Erythroblast (primary cell): ENCODE measurements at places on chromosomes 13 and 19.

GRCh38 chr19:38849860-38850435 is at the start of gene HNRNPL:
Gene HNRNPL (minus strand): TSS chr19:38849986. CDS start chr19:38849966, 20 bp downstream.
- DNase-seq, result peak; percentile 100

DNA sequence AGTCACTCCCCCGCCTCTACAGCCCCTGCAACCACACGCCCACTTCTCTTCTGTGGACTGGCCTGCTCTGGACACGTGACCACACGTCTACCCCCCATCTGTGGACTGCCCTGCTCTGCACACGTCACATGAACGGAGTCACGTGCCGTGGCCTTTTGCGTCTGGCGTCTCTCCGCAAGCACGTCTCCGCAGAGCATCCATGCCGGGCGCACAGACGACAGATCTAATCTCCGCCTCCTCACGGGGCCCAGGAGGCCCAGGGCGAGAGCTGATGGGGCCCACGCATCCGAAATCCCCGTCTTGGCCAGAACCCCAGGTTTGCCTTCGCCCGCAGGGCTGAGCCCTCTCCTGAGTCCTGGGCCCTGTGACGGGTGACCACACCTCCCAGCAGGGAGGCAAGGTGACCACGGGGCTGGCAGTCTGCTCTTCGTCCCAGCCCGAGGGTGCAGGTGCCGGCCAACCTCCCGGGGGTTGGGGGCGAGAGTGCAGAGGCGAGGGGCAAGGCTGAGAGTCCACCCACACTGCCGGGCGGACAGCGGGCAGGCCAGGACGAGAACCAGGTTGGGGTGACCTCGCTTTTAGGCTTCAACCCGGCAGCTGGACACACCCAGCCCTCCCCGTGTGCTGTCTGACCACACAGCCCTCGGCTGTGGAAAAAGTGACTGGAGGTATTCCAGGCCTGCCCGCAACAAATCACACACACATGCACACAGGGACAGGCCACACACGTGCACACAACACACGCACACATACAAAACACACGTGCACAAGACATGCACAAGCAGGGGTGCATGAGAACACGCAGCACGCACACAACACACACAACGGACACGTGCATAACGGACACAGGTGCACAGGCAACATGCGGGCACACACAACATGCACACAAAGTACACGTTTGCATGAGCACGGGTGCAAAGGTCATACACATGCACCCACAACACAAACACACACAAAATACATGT is 3.9 kb downstream of the SBNO2 start:
- no peak for DNase-seq

GRCh38 chr13:59979589-59979988 is 184.1 kb downstream of the DIAPH3 start:
- no peak for DNase-seq

DNA sequence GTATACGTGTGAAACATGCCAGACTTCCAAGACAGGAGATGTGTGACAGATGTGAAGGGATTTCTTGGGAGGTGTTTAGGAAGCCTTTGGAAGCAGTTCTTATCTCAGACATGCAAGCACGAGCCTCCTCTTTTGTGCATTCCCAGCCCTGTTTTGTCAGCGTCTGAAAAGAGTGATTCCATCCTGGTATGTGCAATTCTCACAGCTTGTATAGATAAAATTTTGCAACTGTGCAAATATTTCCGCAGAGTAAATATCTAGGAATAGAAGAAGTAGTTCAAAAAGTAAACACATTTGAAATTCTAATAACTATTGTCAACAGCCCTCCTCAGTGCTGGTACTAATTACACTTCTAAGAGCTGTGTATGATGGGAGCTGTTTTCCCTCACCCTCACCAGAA is 72.3 kb upstream of the C1QTNF9B start:
- DNase-seq, result no peak

- DNase-seq, result no peak
These were observed 56.7 kb downstream of the AKAP11 start for GRCh38 chr13:42328672-42329071.

GRCh38 chr13:107242138-107242537 is 674.2 kb upstream of the ARGLU1 start:
- DNase-seq, result no peak

DNA sequence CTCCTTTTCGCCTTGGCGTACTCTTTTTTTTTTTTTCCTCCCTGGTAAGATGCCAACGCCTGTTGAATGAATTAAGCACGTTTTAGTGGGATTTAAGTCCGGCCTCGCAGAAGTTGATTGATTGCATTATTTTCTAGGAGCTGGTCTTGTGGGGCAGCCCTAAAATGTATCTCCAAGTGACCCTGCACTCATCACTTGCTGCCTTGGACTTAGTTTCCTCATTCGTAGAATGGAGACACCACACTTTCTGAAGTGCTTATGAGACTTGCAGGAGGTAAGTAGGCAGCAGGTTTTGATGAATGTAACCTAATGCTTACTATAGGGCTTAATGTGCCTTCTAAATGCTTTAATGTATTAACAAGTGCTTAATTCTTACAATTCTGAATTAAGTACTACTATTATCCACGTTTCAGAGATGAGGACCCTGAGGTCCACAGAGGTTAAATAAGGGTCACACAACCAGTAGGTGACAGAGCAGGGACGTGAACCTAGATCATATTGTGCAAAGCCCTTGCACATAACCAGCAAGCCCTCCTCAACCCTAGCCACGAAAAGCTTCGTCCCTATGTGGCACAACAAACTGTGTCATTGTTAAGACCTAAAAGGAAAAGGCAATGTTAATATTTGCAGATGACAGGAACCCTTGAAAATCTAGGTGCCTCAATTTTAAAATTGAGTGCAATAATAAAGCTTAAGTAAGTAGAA is 514 bp upstream of the ARGLU1 start:
- no peak for DNase-seq

GRCh38 chr19:7699417-7700401 is 2.2 kb downstream of the FCER2 start:
- DNase-seq, result peak; percentile 74

DNA sequence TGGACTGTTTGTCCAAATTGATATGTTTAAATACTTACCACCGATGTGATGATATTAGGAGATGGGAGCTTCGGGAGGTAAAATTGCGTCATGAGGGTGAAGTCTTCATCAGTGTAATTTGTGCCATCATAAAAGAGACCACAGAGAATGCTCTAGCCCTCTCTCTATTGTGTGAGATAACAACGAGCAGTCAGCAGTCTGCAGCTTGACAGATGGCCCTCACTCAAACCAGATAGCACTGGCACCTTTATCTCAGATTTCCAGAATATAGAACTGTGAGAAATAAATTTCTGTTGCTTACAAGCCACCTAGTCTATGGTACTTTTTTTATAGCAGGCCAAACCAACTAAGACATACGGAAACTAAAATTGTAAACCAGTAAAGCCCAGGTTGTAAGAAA is 1718.9 kb upstream of the MIR17HG start:
- DNase-seq, result no peak

GRCh38 chr19:4538601-4538954 is 1.3 kb downstream of the LRG1 start:
- DNase-seq, result no peak

DNA sequence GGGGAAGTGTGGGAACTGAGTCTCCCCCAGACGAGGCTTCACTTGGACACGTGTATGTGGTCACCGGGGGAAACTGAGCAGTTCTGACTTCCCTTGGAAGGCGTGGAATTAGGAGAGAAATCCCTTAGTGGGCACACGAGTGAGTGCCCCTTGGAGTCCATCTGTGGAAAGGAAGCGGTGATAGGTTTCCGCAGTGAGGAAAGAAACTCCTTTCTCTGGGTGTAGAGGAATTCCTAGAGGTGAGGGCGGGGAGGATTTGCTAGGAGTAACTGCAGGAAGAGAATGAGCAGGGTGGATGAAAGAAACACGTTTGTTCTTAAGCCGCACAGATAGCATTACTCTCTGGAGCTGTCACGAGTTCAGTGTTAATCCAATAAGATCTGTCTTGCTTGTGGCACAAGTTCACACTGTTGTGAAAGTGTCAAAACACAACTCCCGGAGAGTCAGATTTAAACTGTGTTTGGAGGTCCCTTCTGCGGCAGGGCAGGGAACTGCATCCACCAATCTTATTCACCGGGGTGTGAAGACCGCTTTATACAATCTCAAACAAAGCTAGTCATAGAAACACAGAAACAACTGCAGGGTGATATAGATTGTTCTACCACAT is 1.2 kb downstream of the KL start:
- peak; percentile 34 for DNase-seq

DNA sequence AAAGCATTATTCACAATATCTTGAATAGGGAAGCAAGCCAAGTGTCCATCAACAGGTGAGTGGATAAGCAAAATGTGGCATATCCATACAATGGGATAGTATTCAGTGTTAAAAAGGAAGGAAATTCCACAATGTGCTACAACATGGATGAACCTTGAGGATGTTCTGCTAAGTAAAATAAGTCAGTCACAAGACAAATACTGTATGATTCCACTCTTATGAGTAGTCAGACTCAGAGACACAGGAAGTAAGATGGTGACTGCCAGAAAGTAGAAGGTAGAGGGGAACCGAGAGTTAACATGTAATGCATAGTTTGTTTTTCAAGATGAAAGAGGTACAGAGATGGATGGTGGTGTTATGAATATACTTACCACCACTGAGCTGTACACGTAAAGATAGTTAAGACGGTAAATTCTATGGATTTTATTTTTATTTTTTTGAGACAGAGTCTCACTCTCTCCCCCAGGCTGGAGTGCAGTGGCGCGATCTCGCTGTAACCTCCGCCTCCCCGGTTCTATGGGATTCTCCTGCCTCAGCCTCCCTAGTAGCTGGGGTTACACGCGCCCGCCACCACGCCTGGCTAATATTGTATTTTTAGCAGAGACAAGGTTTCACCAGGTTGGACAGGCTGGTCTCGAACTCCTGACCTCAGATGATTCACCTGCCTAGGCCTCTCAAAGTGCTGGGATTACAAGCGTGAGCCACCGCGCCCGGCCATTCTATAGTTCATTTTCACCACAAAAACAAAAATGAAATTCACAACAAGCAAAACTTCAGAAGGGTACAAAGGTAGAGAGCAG is 1.0 kb upstream of the CHAMP1 start:
- peak; percentile 48 for DNase-seq

DNA sequence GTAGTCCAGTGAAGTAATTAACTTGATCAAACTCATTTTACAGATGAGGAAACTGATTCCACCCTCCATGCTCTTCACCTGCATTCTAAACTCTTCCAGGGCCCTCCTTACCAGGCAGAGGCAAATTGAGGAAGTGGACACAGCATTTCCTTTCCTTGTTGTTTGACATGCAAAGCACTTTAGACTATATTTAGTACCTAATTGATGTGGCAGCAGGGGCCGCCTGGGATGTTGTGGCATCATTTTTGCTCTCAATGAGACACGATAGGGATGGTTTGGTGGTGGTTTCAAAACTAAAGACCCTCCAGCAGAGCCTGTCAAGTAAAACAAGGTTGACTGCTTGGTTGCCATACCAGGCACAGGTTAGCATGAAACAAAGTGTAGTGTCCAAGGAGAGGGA is 7.9 kb downstream of the SIPA1L3 start:
- no peak for DNase-seq

- DNase-seq, result no peak
These were observed 110.7 kb downstream of the EFNB2 start for GRCh38 chr13:106424805-106425204.

DNA sequence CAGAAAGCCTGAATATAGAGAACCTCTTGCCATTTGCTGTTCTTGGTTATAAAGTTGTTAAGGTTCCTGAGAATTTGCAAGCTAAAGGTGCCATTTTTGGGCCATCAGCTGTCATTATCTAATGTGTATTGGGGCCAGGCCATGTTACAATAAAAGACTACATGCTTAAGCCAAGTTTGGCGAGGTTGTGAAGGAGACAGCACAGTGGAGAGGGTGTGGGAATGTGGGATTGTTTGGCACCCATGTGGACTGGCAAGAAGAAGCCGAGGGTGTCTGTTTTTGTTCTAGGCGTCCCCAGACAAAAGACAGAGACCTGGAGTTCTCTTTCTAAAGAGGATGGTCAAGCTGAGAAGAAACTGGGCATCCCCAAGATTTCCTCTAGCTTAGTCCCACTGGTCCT is 64.7 kb downstream of the ZNF44 start:
- DNase-seq, result no peak

DNA sequence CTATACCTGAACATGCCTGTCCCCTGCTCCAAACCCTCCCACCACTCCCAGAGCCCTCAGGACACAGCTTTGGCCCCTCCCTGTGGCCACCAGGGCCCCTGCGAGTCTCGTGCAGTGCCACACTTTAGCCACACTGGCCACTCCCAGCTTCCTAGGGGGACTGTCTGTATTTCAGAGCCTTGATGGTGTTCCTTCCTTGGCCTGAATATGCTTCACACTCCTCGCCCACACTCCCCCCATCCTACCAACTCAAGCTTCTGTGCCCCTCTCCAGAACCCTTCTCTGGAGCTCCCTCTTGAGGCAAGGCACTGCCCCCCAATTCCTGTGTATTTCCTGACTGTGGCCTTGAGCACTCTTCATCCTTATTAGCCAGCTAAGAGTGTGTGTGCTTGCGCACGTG is 80.2 kb downstream of the DPF1 start:
- no peak for DNase-seq

GRCh38 chr19:3593156-3593555 is 7.9 kb downstream of the GIPC3 start:
- DNase-seq, result no peak

DNA sequence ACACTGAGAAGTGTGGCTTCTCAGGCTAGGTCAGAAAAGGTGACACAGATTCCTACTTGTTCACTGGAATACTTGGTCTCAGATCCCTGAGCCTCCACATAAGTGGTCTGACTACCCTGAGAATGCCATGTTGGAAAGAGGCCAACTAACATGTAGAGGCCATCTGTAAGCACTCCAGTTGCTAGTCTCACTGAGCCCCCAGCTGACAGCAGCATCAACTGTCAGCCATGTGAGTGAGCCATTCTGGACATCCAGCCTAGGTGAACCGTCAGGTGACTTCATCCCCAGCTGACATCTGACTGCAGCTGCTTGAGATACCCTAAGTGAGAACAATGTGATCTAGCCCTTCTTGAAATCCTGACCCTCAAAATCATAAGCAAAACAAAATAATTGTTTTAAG is 18.1 kb upstream of the ARL11 start:
- DNase-seq, result no peak

GRCh38 chr19:53772943-53773342 is 51.2 kb downstream of the NLRP12 start:
- peak; percentile 66 for DNase-seq

DNA sequence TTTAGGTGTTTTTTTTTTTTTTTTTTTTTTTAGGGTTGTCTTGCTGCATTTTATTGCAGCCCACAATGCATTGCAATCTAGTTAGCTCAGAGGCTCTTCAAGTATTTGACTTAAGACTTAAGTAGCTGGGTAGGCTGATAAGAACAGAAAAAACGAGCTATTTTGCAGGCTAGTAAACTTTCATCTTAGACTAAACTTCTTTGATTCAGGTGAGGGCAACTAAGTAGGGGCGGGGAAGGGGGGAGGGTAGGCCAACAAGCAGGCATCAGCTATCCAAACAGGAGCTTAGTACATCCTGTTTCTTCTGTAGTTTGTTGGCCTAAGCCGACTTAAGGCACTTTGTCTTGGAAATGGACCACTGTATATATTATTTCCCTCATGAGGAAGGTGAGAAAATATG is 4.9 kb upstream of the TDRD3 start:
- no peak for DNase-seq

DNA sequence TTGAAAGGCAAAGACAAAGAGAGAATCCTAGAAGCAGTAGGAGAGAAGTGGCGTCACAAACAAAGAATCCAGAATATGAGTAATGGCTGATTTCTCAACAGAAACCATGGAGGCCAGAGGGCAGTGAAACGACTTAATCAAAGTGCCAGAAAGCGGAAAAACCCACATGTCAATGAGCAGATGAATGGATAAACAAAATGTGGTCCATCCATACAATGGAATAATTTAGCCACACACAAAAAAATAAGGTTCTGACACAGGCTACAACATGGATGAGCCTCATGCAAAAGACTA is 52.2 kb upstream of the RANBP3 start:
- DNase-seq, result no peak

- no peak for DNase-seq
These were observed 56.9 kb upstream of the GTF2F2 start for GRCh38 chr13:45063261-45063860.
